ACHN (cell line): ENCODE measurements at places on chromosomes 2 and 18.

- peak; percentile 42 for DNase-seq
Observed at GRCh38 chr2:37676274-37676673, 4.8 kb upstream of the CDC42EP3 start.

GRCh38 chr18:6719098-6719846 lies 10.2 kb upstream of the ARHGAP28 start:
- no peak for DNase-seq

GRCh38 chr18:34399892-34400291 lies 175.2 kb upstream of the NOL4 start:
- DNase-seq: no peak

GRCh38 chr2:190854726-190855125 lies 25.9 kb upstream of the GLS start:
- DNase-seq: no peak

GRCh38 chr2:127706215-127706990 lies 5.1 kb downstream of the SFT2D3 start:
- no peak for DNase-seq
